ENCODE measurements at places on chromosomes 11 and 22.
A peak's percentile ranks its signal among the peaks of the same experiment; 100 is the strongest.

DNA sequence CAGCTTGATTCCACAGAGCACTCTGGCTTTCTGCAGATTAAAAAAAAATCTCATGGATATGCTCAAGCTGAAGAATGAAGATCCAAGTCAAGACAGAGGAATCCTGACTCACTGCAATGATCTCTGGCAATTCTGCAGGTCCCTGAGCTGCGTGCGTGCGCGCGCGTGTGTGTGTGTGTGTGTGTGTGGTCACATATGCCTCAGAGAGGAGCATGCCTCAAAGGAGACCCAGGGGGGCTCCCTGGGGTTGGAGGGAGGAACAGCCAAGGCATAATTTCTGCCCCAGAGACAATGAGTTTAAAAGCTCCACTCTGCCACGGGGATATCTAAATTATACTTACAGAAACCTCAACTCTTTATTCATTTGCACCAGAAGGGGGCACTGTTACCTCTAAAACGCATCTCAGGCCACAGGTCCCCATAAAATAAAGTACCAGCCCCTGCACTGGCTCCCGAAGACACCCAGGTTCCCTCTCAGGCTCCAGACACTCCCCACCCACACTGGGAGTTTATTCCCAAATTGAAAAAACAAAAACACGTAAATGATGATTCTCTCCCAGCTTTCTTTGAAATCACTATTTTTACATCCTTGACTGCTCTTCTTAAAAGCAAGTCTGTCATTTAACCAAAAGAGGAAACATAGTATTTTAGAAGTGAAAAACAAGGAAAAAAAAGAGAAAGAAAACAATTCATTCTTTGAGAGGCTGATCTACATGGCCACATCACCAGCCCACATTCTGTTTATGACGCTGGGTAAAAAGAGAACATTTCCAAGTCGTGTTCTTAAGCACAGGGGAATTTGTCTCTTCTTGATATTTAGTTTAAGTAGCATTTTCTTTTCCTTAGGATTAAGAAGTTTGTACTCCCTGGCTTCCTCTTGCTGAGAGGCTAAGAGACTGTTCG lies 401.0 kb downstream of the LARGE1 start:
- no peak for DNase-seq

DNA sequence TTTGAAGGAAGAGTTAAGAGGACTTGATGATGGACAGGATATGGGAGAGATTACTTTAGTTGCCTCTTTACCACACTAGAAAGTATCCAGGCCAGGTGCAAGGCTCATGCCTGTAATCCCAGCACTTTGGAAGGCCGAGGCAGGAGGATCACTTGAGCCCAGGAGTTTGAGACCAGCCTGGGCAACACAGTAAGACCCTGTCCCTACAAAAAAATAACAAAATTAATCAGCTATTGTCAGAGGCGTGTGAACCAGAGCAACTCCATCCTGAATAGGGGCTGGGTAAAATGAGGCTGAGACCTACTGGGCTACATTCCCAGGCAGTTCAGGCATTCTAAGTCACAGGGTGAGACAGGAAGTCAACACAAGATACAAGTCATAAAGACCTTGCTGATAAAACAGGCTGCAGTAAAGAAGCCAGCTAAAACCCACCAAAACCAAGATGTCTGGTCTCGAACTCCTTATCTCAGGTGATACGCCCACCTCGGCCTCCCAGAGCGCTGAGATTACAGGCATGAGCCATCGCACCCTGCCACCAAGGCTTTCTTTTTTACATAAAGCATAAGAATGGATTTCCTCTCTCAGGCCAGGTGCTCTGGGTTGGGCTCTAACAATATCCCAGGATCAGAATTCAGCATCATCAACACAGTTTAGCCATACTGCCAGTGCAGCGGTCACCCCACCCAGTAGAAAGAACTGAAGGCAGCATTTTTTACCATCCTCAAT lies 17.8 kb downstream of the PI4KA start:
- no peak for DNase-seq

DNA sequence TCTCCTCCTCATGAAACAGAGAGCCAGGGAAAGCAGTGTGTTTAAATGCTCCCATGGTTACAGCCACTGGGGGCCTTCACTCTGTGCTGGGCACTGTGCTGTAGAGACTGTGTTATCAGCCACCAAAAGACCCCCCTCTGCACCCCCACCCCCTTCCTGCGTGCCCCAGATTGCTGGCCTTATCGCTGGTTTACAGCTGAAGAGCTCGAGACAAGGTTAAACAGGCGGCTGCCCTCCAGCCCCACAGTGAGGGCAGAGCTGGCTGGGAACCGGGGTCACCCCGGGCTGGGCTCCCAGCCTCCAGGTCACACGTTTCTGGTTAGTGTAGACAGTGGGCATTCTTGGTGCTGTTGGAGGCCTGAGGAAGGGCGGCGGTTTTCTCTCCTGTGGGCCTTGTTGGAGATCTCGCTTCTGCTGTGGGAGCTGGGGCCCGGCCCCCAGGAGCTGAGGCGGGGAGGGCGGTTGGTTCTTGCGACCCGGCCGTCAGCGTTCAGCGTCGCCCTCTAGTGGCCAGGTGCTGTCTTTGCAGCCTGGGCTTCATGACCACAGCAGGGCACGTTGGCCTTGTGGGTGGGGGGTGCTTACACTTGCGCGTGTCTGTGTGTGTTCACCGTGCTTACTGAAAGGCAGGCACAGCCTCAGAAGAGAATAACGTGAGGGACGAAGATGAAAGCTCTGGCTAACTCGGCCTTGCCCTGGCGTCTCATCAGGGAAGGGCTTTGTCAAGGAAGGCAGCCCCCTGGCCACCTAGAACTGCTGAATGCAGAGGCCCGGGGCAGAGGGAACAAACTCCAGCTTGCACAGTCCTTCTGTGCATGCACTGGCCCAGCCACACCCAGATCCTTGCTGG lies 40.8 kb downstream of the TBC1D22A start:
- DNase-seq = peak; percentile 68

- DNase-seq = no peak
Observed at GRCh38 chr11:128508770-128509510, 78.4 kb downstream of the ETS1 start.

DNA sequence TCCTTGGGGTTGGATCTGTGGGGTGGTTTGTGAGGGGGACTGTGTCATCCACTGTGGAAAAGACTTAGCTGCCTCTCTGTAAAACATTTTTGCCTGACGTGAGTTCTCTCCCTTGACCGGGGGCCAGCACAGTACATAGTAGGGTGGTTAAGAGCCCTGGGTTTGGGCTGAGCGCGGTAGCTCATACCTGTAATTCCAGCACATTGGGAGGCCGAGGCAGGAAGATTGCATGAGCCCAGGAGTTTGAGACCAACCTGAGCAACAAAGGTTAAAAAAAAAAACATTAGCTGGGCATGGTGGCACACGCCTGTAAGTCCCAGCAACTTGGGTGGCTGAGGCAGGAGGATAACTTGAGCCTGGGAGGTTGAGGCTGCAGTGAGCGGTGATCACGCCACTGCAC lies 74.7 kb upstream of the WNT7B start:
- DNase-seq = no peak

DNA sequence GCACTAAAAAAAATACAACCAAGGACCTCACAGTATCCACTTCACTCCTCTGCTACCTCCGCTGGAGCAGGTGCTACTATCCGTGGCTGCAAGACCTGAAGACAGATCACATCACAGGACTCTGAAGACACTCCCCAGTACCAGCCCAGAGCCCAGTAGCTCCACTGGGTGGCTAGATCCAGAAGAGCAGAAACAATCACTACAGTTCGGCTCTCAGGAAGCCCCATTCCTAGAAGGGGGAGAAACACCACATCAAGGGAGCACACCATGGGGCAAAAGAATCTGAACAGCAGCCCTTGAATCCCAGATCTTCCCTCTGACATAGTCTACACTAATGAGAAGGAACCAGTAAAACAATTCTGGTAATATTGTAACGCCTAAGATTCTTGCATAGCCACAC lies 494.0 kb upstream of the FAT3 start:
- no peak for DNase-seq

GRCh38 chr11:64371201-64371600 lies 12.2 kb downstream of the RPS6KA4 start:
- no peak for DNase-seq

- no peak for DNase-seq
Observed at GRCh38 chr11:10686311-10686710, 7.2 kb downstream of the IRAG1 start.

DNA sequence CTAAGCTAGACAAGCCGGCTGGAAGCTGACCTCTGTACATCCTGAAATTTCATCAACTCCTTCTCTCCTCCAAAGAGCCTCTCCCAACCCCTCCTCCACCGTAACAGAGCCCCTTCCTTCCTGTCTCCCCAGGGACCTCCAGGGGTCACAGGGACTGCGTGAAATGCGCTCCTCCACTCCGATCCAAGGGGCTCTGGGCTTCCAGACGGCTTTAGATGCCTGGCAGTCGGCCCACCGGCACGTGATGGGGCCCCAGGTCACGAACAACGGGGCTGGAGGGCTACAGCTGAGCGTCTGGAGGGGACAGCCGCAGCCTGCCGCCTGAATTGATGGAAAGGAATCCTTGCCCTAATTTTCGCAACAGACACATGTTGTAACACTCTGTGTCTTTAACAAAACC lies 264.1 kb downstream of the MN1 start:
- no peak for DNase-seq
